ENCODE measurements at places on chromosomes 11 and 22. TPM values are rescaled to one million over a fixed set of nuclear protein-coding genes. Genes with fewer than 3 reads are reported as not detected.

GRCh38 chr11:132607575-132607974 is 924.7 kb downstream of the OPCML start:
- DNase-seq, result no peak

GRCh38 chr11:19905280-19905853 is 192.7 kb downstream of the NAV2 start:
- DNase-seq, result peak; percentile 1

DNA sequence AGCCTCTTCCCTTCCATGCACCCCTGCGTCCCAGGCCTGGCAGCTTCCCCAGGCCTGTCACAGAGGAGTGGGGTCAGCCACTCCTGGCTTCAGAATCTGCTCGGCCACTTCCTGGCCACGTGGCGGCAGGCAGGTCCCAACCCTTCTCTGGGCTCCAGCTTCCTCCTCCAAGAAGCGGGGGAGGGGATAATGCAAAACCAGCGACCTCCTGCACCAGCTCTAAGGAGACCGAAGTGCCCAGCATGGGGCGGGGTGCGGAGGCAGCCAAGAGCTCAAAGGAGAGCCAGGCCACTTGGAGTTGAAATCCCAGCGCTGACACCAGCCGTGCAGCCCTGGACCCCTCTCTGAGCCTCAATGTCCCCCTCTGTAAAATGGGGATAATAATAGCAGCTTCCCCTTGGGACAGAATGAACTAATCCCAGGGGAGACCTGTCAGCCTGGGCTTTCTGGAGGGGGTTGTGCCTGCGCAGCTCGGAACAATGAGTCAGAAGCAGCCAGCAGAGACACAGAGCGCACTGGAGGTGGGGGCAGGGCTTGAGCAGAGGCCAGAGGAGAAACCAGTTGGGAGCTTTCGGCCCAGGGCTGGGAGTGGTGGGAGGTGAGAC is 22.8 kb upstream of the PICK1 start:
- DNase-seq, result no peak

DNA sequence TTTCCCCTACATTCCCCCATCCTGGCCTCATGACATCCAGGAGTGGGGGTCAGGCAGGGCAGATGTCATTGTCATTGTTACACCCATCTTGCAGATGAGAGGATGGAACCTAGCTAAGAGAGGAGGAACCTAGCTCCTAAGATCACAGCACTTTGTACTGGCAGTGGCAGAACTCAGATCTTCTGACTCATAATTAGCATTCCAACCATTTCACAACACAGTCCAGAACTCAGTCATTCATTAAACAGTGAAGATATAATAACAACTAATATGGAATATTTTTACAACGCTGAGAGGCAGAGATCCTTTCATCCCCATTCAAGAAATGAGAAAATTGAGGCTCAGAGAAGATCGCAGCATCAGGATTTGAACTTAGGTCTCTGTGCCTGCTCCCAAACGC is 127.8 kb downstream of the CHST1 start:
- no peak for DNase-seq

DNA sequence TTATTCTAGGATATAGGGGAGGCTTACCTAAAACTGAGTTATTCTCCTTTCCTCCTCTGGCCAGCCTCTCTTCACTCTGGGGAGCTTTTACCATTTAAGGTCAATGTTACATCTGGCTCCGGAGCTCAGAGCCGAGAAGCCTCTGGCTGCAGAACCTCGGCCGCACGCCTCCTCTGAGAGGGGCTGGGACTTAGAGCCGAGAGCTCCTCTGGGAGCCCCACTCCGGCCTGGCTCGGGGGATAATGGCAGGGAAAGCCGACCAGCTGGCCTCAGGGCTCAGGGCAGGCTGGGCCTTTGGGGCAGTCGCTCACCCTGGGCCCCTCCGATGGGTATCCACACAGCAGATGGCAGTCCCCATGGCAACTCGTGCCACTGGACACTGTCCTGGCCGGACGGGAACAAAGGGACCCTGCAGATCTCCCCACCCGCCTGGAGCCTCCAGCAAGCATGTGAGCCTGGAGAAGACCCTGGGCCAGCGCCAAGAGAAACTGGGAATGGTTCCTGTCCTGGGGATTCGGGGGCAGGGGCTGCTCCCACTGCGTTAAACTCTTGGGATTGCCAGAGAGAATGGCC is at the start of gene IRAG1:
IRAG1 (minus strand) TSS at position 247 of the 573 bp plus-strand sequence; CDS start at position 94, 153 bp downstream.
- no peak for DNase-seq

CHADL gene
- not detected for total RNA-seq

AASDHPPT gene
- total RNA-seq, result 44.8 TPM
